ENCODE measurements at places on chromosomes 16 and 17.

DNA sequence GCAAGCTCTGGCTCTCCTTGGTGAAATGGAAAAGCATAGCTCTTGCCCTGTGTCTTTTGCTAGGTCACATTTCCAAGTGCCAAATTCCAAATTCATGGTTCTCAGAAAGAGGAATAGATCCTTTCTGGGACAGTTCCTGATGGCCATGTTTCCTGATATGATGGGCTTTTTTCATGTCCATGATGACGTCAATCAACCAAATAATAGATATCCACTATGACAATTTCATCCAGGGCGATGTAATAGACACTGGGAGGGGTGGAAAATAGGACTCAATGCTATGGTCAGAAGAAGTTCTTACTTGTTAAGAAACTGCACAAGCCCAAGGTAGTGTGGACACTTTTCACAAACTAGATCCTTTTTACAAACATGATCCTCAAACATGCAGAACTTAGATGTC lies 549 bp upstream of the KRT33A start:
- no peak for DNase-seq

- no peak for DNase-seq
Observed at GRCh38 chr16:67613808-67614207, 31.1 kb upstream of the CARMIL2 start.

DNA sequence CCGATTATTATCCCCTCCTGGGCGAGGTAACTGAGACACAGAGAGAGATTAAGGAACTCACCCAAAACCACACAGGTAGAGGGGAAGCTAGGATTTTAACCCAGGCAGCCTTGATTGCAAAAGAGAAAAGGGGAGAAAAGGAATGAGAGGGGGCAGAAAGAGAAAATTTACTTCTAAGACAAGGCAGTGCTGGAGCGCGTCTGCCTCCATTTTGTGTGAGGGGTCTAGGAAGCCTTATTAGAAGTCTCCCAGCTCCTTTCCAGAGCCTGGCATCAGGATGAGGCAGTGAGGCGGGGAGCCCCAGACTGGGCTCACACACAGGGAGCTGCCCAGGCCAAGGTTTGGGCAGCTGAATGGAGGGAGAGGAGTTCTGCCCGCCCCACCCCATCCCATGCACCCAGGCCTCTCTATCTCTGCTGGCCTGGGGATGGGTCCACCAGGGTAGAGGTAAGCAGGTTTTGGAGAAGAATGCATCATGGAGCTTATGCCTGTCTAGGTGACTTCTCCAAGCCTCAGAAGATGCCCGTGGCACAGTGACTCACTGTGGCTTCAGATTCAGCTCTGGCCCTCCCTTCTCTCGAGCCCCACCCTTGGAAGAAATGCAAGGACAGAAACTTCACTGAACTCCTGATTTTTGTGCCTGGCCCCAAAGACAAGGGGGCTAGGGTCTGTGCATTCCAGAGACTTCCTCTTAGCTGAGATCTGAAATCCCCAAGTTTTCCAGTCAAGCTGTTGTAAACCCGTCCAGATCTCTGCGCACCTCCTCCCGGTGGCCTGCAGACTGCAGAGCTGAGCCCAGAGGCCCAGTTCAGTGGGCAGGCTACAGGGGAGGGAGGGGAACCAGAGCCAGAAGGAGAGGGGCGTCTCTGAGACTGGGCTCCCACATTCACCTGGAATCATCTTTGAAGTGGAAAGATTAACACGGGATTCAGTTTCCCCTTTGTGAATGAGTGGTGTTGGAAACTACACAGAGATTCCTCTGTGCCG lies 95.1 kb upstream of the CDH5 start:
- no peak for DNase-seq

DNA sequence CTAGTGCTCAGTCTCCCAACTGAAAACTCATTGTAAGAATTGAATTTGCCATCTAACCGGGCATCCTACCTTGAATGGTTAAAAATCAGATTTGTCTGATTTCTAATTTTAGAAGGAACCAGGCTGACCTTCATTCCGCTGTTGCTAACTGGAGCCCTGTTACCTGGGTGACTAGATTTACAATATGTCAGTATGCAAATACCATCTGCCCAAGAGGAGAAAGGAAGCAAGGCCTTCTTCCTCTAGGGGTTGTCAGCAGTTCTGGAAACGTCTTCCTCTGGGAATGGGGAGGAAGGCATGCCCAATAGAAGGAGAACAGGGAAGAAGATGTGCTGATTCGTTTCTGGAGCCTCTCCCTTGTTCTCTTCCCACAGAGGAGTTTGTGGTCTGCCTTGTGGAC lies 137.9 kb downstream of the PITPNC1 start:
- no peak for DNase-seq

DNA sequence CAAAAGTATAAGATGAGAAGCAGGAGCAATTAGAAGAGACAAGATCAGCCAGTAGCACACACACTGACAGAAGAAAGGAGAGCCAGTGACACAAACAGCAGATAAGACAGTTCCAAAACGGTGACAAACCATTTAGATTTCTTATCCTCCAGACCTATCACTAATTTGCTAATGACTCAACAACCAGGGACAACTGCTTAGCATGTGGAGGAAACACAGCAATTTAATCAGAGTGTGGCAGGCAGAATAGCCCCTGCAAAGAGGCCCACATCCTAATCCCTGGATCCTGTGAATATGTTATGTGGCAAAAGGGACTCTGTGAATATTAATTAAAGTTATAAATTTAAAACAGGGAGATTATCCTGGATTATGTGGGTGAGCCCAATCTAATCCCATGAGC lies 81.1 kb downstream of the CACNG1 start:
- no peak for DNase-seq

DNA sequence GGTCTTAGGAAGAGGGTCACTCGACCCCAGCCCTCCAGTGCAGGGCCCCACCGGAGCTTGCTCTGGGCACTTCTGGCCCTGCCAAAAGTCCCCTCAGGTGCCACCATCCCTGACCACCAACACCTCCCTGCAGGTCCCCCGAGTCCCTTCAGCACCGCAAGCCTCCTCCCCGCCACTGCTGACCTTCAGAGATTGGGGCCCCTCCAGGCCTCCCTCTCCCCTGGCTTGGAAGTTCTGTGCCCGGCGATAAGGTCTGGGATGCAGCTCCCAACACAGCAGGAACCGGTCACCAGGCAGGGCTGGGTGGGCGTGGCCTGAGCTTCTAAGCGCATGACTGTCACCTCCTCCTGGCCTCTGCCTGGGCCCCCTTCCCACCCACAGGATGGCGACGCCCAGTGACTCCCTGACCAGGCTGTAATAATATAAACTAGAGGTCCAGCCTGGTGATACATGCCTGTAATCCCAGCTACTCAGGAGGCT lies 11.2 kb downstream of the PIEZO1 start:
- DNase-seq, result no peak

GRCh38 chr16:26464576-26465266 lies 602.0 kb upstream of the C16orf82 start:
- no peak for DNase-seq

DNA sequence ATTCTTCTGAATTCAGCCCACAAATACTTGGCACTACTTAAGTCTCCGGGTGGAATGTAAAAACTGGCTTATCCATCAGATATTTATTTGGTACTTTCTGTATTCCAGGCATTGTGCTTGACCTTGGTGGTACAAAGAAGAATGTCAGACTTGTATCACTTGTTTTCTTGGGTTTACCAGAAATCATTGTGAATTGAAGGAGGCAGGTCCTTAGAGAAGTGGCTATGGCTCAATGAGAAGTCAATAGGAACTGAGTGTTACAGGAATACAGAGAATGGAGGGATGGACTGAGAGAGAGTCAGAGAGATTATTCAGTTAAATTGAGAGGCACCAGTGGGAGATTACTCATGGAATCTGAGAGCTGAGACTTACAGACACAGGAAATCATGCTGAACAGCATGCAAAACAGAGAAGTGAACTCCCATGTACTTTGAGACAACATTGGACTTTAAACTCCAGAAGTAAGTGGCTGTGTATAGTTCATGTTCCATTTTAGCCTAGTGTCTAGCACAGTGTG lies 704.1 kb downstream of the CDH11 start:
- DNase-seq, result no peak

DNA sequence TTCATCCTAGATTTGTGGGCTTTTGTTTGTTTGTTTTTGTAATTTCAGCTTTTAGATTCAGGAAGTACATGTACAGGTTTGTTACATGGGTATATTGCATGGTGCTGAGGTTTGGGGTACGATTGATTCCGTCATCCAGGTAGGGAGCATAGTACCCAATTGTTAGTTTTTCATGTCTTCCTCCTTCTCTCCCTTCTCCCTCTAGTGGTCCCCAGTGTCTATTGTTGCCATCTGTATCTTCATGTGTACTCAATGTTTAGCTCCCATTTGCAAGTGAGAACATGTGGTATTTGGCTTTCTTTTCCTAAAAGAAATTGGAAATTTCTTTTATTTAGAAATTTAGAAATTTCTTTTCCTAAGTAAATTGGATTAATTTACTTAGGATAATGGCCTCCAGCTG lies 37.1 kb upstream of the BCAS3 start:
- DNase-seq, result no peak

DNA sequence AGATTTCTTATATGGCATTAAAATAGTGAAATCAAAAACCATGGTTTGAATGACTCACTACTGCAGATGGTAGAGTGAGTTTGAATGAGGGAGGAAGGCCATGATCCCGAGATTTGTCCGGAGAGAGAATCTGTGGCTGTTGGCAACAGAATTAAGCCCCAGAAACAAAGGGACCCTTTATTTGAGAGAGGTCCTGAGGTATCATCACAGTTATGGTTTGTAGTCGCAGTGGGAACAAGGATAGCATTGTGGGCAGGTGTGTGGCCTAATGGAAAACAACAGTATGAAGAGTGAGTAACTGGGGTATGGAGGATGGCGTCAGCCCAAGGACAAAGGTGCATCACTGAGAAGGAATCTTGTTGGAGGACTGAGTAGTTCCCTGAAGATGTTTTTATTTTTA lies 8.5 kb upstream of the ZFP3 start:
- no peak for DNase-seq

- DNase-seq, result no peak
Observed at GRCh38 chr17:65407017-65407416, 154.4 kb downstream of the AXIN2 start.

GRCh38 chr17:34356194-34356593 lies at the start of gene CCL13:
Gene CCL13, plus strand, starts transcription at chr17:34356480. Its CDS starts 47 bp downstream, at chr17:34356527.
- DNase-seq, result no peak

- no peak for DNase-seq
Observed at GRCh38 chr17:45235416-45236281, 14.0 kb downstream of the FMNL1 start.

GRCh38 chr16:11797166-11797956 lies at the start of gene ZC3H7A:
Gene ZC3H7A, minus strand, starts transcription at chr16:11797258. Its CDS starts 14,904 bp downstream, at chr16:11782354.
- DNase-seq, result peak; percentile 94

DNA sequence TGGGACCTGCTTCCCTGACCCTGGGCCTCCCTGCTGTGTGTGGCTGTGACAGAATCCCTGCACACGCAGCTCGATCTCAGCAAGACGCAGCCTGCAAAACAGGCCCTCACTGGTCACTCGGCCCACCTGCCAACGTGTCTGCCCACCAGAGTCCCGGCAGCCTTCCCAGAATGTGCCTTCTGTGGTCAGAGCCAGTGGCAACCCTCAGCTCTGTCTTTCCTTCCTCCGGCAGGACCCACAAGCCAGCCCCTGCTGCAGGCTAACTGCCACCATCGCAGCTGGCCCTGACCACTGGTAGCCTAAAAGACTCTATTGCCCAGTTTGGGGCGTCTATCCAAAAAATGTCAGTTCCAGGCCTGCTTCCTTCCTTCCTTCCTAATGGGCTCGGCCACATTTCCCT lies 83.2 kb downstream of the LITAF start:
- no peak for DNase-seq

DNA sequence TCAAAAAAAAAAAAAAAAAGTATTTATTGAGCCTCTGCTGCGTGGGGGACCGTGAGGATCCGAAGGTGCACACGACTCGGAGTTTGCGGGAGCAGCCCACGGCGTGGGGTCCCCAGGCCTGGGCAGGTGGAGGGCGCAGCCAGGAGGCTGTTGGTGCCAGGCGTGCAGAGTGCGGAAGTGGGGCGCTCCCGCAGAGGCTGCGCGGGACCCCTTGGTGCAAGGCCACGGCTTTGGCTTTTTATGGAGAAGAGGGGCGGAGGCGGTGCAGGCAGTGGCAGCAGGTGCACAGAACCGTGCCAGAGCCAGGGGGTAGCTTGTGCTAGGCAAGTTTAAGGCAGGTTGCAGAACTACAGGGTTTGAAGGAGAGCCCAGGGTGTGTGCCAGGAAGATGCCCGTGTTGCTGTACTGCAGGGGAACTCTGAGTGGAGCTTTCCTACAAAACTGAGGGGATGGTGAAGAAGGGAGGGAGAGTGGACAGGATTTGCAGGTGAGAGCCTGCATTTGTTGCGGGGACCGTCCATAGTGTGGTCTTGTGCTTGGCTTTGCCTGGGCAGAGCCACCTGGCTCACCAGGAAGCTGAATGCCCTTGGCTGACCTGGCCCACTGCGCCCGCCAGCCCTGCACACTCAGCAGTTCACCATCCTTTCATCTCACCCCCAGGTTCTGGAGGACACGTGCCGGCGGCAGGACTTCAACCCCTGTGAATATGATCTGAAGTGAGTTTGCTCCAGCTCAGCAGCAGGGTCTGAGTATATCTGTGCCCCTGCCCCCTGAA lies 1.3 kb downstream of the ASPSCR1 start:
- peak; percentile 52 for DNase-seq

DNA sequence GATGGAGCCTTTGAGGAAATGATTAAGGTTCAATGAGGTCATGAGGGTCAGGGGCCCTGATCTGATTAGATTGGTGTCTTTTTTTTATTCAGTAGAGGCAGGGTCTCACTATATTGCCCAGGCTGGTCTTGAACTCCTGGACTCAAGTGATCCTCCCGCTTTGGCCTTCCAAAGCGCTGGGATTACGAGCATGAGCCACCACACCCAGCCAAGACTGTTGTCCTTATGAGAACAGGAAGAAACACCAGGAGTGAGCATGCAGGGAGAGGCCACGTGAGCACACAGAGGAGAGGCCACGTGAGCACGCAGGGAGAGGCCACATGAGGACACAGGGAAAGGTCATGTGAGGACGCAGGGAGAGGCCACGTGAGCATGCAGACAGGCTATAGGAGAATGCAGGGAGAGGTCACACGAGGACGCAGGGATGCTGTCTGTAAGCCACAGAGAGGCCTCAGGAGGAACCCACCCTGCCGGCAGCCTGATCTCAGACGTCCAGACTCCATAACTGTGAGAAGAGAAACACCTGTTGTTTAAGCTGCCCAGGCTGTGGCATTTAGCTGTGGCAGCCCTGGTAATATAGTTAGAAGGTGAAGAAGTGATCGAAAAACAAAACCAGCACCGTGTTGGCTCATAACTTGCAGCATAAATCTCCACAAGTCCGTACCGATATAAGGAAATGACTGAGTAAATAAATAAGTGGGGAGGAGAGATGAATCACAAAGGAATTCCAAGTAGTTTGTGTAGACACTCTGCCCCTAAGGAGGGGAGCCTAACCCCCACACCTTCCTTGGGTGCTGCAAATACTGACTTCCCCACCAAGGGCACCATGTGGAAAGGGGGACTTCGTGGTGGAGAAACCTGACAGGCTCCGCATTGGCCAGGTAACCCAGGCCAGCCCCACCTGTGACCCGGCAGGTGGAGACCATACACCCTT lies 14.6 kb upstream of the CSNK1D start:
- DNase-seq, result no peak
